ENCODE measurements at places on chromosomes 7 and 10.
A peak's percentile ranks its signal among the peaks of the same experiment; 100 is the strongest.

GRCh38 chr10:69959911-69960310 is 92.7 kb upstream of the MACROH2A2 start:
- no peak for DNase-seq

DNA sequence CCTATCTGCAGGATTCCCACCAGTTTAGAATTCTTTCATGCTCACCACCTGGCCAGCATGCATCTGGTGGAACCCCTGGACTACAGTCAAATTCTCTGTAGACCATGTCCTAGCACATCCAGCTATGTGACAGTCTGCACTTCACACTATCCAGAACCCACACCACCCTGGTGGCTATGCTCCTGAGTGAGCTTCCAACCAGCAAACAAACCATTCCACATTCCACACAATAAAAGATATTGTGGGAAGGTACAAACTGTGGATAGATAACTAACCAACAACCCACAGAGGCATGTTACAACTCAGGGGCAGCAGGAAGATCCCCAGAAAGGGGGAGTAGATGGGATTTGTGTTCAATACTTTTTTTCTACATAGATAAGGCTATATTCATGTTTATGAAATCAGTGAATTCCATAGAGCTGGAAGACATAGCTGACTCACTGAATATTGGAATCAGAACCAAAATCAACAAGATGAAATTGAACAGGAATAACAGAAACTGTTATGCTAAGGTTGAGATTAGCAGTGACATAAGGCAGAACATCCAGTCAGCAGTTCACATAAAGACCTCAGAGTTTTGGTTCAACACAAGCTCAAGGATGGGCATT is 72.5 kb downstream of the LRRC17 start:
- DNase-seq: no peak

DNA sequence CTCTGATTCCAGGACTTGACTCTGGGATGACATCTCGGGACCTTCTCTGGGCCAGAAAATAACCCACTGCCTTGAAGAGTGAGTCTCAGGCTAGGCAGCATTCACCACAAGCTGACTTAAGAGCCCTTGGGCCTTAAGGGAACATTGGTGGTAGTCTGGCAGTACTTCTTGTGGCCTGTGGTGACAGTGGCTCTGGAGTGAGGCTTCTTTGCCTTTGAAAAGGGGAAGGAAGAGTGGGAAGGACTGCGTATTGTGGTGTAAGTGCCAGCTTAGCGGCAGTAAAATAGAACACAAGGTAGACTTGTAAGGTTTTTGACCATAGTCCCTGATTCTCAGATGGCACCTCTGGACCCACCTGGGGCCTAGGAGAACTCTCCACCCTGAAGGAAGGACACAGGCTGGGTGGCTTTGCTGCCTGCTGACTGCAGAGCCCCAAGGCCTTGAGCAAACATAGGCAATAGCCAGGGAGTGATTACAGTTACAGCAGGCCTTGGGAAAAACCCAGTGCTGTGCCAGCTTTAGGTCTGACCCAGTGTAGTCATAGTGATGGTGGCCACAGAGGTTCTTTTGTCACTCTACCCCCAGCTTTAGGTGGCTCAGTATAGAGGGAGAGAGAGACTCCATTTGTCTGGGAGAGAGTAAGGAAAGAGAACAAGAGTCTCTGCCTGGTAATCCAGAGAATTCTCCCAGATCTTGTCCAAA is 483.9 kb downstream of the SH2D4B start:
- no peak for DNase-seq

GRCh38 chr7:140656548-140657515 is 15.9 kb upstream of the ADCK2 start:
- peak; percentile 94 for DNase-seq

- DNase-seq: no peak
These were observed 710.6 kb upstream of the GALNT17 start for GRCh38 chr7:70421319-70421718.

DNA sequence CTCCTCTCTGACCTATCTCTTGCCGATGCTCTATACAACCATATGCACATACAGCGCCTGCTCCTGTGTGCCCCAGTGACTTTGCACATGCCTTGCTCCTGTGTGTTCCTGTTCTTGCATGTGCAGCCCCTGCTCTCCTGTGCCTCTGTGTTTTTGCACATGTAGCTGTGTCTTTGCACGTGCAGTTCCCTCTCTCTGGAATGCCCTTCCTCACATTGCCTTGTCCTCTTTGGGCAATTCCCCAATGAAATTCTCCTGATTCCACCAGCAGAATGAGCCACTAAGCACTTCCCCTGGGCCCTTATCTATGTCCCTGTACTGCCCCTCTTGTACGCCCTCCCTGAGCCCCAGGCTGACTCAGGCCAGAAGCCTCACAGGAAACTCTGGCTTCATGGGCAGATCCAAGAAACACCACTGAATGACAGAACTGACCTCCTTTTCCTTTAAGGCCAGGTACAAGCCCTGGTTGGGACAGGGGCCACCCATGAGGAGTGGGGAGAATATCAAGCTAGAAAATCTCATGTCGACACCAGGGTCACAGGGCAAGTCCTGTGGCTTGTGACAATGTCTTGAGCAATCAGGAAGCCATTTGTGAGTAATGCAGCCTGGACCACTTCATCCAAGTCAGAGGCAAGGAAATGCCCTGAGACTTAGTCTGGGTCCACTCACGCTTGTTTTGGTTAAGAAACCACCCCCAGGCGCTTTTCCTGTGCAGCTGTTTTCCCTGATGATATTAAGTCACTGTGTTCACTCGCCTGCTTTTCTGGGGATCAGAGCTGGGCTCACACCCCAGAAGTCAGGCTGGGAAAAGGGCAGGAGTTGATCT is 1.9 kb upstream of the ARHGAP22 start:
- peak; percentile 95 for DNase-seq
